ENCODE measurements at places on chromosomes 2 and 18. TPM values are rescaled to one million over a fixed set of nuclear protein-coding genes. Genes with fewer than 3 reads are reported as not detected.

DNA sequence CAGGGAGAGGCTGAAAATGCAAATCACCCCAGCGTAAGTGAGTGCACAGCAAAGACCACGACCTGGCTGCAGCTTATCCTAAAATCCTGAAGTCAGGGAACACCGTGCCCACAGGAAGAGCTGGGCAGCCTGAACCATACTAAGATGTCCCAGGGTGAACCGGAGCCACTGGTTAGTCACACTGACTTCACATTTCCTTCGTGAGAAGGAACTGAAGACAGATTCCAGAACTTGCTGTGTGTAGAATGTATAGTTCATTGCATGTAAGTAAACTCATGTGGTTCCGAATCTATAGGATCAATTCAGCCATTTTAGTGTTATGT is 84.6 kb upstream of the NDUFV2 start:
- no peak for DNase-seq
- peak overlapping the region; percentile 68 for H3K27ac ChIP-seq
- H3K36me3 ChIP-seq, result no peaks in the 10 kb centered on the region
- no peaks in the 10 kb centered on the region for H3K27me3 ChIP-seq

GRCh38 chr2:110854355-110855081 is 122.1 kb downstream of the ACOXL start:
- no peaks in the 10 kb centered on the region for H3K4me1 ChIP-seq
- no peak overlapping the region for H3K27ac ChIP-seq
- H3K27me3 ChIP-seq, result peaks cover 26% of the 10 kb centered on the region
- H3K36me3 ChIP-seq, result no peaks in the 10 kb centered on the region

Gene NABP1
- 73.8 TPM for total RNA-seq

Gene DES
- total RNA-seq, result not detected

Gene CCDC121
- 2.9 TPM for total RNA-seq
